ENCODE measurements at places on chromosomes 3 and 15.
A peak's percentile ranks its signal among the peaks of the same experiment; 100 is the strongest.

GRCh38 chr3:159186581-159186980 lies 384.7 kb downstream of the MFSD1 start:
- peak; percentile 47 for DNase-seq

- DNase-seq, result no peak
Observed at GRCh38 chr15:64501396-64501715, 41.0 kb downstream of the ZNF609 start.

GRCh38 chr3:23837691-23838090 lies 31.9 kb downstream of the UBE2E1 start:
- DNase-seq, result no peak

GRCh38 chr3:158668506-158668905 lies 3.9 kb downstream of the LXN start:
- DNase-seq, result no peak

DNA sequence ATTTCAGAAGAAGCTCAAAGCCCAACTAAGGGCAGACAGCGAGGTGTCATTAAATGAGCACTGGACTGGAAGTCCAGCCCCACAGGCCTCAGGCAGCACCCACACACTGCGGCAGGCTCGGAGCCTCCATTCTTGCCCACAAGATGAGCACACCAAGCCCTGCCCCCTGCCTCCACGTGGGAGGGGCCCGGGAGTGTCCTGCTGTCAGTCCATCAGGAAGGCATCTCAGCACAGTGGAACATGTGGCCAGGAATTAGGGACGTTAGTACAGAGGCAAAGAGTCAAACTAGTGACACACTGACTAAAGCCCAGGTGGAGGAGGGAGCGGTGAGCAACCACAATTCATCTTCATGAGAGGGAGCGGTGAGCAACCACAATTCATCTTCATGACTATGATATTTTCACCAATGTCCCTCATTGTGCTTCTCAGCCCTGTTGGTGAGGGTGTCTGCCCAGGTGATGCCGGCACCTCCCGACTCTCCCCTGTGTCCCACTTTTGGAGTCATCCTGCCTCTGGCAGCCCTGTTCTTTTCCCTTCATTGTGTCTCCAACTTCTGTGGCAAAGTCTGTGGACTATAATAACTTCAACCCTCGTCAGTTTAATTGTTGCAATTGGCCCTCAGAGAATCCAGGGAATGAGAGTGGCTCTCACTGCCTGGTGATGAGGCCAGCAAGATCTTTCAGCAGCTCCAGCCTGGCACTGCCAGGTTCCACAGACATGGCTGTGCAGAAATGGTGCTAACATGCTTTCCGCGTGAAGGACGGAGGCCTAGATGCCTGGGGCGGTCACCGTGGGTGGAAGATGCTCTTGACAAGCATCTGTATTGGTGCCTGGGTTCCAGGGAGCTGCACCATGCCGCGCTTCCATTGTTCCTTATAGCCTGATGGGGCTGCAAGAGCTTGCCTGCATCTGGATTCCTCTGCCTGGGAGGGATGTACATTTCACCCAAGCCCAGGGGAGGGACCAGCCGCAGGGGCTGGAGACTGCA lies 23.1 kb upstream of the SKOR1 start:
- no peak for DNase-seq

- DNase-seq, result no peak
Observed at GRCh38 chr3:135981701-135982403, 16.3 kb downstream of the PPP2R3A start.

GRCh38 chr3:171850320-171850959 lies 7.3 kb downstream of the TMEM212 start:
- DNase-seq, result no peak

- DNase-seq, result no peak
Observed at GRCh38 chr3:78995087-78995486, 772.7 kb downstream of the ROBO1 start.

- no peak for DNase-seq
Observed at GRCh38 chr3:163779396-163780344, 1298.6 kb downstream of the SI start.

DNA sequence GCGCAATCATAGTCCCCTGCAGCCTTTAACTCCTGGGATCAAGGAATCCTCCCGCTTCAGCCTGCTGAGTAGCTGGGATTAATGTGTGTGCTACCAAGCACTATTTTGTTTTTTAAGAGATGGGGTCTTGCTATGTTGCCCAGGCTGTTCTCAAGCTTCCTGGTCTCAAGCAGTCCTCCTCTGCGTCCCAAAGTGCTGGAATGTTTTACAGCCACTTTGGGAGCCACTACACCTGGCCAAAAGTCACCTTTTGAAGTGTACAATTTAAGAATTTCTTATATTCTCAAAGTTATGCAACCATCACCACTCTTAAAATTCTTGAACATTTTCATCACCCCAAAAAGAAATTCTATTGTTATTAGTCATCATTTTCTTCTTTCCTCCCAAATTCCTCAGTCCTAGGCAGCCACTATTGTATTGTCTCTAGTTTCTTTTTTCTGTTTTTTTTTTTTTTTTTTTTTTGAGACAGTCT lies 17.8 kb downstream of the CDV3 start:
- no peak for DNase-seq

GRCh38 chr15:32690941-32691688 lies 26.7 kb upstream of the GREM1 start:
- no peak for DNase-seq

- no peak for DNase-seq
Observed at GRCh38 chr3:100354850-100355249, 20.3 kb downstream of the NIT2 start.

DNA sequence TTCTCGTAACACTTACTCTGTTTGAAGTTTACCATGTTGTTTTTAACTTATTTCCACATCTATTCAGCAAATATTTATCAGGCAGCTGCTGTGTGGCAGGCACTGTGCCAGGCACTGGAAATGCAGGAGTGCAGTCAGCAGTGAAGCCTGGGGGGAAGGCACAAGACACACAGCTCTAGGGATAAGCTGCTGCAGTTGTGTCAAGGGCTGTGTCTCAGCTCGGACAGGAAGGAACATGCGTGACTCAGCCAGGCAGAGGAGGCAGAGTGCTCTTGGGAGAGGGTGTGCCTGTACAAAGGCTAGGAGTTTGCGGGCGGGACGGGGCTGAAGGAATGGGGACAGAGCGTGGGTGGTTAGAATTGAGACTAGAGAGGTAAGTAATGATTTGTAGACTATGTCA lies 24.7 kb downstream of the LYSMD4 start:
- DNase-seq, result no peak

GRCh38 chr3:138875754-138876664 lies 41.3 kb upstream of the PIK3CB start:
- DNase-seq, result no peak

DNA sequence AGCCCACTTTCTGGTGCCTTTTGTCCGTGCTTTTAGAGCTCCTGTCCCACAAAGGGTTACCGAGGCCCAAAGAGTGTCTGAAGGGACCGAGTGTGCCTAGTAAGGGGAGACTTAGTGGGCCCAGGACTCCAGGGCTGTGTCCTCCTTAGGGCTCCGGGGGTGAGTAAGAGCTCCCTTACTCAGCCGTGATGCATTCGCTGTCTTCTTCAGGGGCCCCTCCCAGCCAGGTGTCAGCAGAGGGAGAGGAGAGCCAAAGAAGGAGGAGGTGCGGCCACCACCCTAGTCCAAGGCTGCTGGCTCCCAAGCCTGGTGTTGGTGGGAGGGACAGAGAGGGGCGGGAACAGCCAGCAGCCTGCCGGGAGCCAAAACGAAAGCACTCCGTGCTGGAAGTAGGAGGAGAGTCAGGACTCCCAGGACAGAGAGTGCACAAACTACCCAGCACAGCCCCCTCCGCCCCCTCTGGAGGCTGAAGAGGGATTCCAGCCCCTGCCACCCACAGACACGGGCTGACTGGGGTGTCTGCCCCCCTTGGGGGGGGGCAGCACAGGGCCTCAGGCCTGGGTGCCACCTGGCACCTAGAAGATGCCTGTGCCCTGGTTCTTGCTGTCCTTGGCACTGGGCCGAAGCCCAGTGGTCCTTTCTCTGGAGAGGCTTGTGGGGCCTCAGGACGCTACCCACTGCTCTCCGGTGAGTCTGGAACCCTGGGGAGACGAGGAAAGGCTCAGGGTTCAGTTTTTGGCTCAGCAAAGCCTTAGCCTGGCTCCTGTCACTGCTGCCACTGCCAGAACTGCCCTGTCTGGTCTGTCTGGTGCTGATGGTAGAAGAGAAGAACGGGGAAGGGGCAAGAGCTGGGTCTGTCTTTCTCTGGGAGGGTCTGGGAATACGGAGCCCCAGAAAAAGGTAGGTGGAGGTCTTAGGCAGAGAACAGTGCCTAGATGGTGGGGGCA lies at the start of gene IL17RC:
Gene IL17RC (plus strand): TSS at position 365 of the 947 bp plus-strand sequence. CDS start 218 bp downstream, at position 583.
- DNase-seq, result no peak
